Left forelimb (tissue), 1 donor: ENCODE measurements at places on chromosomes 3 and 15.

DNA sequence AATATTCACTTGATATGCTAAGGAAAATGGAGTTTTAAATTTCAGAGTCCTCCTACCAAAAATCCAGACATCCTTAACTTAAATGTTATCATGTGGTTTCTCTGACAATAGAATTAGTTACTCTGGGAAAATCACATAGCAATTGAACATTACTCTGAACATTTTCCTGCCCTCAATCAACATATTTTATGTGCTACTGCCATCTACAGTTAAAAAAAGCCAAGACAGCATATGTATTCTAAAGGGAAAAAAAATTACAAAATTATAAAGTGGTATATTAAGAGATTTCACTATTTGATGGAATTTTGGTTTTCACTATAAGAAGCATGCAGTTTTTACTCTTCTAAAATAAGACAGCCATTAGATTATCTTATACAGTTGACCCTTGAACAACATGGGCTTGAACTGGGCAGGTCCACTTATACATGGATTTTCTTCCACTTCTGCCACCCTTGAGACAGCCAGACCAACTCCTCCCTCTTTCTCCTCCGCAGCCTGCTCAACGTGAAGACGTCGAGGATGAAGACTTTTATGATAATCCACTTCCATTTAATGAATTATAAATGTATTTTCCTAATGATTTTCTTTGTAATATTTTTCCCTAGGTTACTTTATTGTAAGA is 122.3 kb downstream of the ATP1B3 start:
- no peak for DNase-seq

DNA sequence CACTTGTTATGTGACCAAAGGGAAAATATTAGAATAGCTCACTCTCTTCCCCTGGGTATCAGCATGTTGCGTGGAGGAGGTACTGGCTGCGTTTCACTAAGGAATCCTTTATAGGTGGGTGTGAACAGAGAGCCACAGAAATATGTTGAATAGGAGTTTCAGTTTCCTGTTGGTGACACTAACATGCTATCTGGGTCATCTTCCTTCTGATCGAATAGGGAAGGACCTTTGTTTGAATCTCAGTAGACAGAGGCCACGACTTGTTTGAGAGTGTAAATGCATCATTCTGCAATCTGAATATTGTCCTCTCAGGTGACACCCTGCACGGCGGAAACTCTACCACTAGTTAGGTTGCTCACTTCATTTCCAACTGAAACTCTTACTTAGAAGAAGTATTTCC is 157.9 kb upstream of the SLC2A2 start:
- DNase-seq = no peak

- DNase-seq = peak; percentile 62
These were observed 46.6 kb upstream of the ATP2B2 start for GRCh38 chr3:10551821-10552630.

DNA sequence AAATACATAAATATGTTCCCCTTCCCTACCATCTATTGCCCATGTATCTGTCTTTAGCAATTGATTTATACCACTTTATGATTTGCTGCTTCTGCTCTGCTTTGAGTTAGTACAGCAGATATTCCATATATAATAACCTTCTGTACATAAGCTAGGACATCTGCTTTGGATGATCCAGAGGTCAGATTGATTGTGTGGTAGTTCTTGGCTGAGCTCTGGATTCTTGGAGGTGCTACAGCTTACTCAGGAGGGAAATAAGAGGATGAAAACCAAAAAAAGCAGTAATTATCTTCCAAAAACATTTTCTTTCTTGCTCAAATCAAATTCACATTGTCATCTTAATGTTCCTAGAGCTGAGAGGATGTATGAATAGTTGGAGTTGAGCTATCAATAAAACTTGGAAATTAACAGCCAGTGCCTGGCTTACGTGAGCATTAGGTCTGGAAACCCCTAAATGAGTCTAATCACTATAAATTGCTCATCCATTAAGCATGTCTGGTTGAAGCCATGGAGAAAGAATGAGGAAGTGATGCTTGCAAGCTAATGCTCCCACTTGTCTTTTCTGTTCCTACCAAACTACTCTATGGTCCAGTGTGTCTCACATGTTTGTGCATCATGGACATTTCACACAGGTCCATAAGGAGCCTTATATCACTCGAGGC is 36.3 kb upstream of the TMEM42 start:
- DNase-seq = no peak

DNA sequence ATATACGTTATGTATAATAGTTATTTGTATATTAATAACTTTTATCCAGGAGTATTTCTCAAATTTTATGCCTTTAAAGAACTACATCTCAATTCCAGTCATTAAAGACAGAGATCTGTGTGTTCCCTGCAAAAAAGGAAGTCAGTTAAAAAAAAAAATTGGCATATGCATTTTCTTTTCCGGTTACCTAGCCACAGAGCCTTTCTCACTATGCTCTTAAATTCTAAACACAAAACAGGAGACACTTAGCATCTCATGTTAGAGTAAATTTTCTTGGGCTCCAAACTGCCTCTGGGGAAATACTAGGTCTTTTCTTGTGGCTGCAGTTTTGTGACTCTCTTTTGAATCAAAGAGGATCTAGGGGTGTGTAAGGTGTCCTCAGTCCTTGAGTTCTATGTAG is 105.9 kb downstream of the KCNH8 start:
- no peak for DNase-seq

GRCh38 chr3:11053926-11054503 is 61.5 kb downstream of the SLC6A1 start:
- DNase-seq = no peak

DNA sequence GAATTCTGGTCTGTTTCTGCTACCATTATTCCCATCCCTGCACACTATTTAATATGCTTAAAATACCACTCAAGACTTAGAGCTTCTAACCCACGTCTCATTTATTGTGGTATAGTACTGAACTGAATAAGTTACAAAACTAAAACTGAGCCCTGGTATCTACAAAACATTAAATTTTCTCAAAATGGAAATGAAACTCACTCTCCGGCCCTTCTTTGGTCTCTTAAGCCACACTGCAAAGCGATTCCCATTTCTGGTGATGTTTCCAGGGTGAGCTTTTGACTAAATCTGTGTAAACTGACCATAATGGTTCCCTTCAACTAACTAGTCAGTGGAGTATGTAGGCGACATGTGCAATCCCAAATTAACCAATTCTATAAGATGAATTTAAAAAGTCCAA is 18.6 kb downstream of the KPNA4 start:
- DNase-seq = no peak

DNA sequence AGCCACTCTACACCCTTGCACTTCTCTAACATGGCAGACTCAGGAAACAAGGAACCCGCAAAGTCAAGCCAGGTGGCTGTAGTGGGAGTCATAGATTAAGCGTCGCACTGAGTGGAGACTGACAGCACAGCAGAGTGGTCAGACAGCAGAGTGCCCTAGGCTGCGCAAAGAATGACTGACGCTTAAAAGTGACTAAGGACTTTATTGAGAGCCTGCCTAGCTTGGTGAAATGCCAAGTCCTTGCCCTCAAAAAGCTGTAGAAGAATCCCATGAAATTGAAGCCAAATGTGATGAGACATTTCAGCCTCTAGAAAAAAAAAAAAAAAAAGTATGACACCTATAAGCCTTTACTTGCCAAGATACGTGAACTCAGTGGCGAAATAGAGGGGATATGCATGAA is 30.2 kb downstream of the NCEH1 start:
- DNase-seq = no peak
